Activated CD4-positive, alpha-beta memory T cell treated with anti-CD3 and anti-CD28 coated beads for 36 hours (primary cell): ENCODE measurements at places on chromosomes 2 and 18. TPM values are rescaled to one million over a fixed set of nuclear protein-coding genes. Genes with fewer than 3 reads are reported as not detected.

Gene RFX8
- total RNA-seq = 1.0 TPM

Gene HAAO
- not detected for total RNA-seq

Gene IGFBP5
- not detected for total RNA-seq

Gene BIN1
- 55.4 TPM for total RNA-seq

Gene VPS54
- 12.5 TPM for total RNA-seq

Gene SETBP1
- total RNA-seq = 6.7 TPM

Gene SNRNP27
- 67.5 TPM for total RNA-seq

Gene HOXD13
- not detected for total RNA-seq

Gene VIL1
- not detected for total RNA-seq

Gene OTOS
- total RNA-seq = not detected

Gene CCDC68
- total RNA-seq = not detected
